DMS53 (cell line): ENCODE measurements at places on chromosomes 5 and 9.
A peak's percentile ranks its signal among the peaks of the same experiment; 100 is the strongest.

GRCh38 chr9:137128862-137129455 lies 10.0 kb upstream of the GRIN1 start:
- peak; percentile 54 for DNase-seq

- DNase-seq = no peak
Measured at GRCh38 chr9:88425538-88425950, 37.3 kb downstream of the SPIN1 start.

GRCh38 chr5:100311806-100312205 lies 223.4 kb upstream of the FAM174A start:
- DNase-seq = peak; percentile 32

DNA sequence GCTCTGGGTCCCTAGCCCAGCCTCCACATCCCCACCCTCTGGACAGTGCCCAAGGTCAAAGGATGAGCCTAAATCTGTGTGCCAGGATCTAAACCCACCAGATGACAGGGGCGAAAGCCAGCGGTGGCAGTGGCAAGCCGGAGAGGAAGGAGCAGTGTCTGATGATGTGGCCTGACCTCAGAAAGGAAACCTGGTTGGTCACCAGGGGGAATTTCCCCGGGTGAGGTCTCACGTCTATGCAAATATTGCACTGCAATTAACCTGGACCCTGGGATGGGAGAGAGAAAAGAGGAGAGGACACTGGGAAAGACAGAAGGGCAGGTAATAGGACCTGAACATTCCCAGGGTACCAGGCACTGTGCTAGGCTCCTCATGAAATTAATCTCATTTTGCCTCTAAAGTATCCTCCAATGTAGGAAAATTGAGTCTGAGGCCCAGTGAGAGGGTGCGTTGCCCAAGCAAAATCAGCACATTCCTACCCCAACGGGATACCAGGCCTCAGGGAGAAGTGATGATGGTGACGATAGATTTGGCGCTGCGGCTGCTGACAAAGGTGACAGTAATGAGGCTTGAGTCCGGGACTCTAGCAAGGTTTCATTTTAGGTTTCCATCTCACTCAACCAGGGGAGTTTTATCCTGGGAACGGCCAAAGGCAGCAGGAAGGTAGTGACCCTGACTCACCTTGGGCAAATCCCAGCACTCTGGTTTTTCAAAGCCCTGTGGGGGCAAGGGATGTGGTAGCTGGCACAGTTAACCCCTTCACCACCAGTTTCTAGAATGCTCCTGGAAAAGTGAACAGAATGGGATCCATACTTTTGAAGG lies 13.4 kb upstream of the TNIP1 start:
- no peak for DNase-seq

DNA sequence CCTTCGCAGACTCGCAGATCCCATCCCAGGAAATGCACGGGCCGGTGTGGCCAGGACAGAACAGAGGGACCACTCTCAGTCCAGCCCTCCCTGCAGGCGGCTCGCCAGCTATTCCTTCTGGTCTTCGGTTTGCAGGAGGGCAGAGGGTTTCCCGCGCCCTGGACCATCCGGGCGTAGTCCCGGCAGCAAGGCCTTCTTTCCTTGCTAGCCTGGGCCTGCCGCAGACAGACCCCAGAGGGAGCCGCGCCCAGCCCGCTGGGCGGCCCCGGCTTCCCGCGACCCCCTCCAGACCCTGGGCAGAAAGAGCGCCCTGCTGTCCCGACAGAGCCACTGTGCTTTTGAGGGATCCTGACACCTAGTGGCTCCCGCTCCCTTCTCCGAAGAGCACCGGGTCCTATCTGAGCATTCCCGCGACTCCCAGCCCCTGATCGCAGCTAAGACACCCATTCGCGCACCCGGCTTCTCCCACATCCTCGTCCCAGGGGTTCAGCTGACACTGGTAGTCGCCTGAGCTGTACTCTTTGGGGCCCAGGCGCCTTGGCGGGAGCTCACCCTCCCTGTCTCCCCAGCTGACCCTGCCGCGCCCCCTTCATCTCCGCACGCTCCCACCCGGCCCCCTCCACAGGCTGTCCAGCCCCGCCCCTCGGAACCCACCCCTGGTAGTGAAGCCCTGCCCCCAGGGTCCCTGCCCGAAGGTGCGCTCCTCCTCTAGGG lies 1.1 kb downstream of the CFAP90 start:
- DNase-seq = peak; percentile 53

DNA sequence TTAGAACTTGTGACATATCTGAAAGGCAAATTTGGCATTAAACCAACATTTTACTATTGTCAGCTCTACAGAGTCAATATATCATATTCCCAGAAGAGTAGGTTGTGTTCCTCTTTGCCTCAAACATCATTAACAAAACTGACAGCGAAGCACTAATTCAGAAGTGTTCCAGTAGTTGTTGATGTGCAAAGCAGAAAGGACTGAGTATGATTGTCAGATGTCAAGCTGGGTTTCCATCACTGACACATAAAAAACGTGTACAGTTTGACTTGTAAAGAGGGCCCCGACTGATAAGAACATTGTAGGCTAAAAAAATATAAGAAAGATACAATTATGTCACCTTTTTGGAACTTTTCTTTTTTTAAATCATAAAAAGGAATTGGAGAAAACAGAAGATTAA lies 101.5 kb upstream of the ZNF608 start:
- DNase-seq = peak; percentile 76

DNA sequence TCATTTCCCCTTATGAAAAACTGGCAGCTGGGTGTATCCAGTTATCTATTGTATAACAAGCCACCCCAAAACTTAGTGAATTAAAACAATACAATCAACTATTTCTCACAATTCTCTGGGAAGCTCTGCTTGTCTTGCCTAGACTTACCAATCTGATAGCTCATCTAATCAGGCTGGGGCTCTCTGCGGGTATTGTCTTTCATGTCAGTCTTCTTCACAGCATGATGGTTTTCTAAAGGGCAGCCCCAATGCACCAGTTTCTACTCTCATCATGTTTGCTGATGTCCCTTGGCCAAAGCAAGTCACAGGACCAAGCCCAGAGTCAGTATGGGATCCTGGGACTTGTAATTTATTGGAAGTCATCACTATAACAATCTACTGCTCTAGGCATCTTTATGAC lies 433.5 kb downstream of the KIAA0825 start:
- DNase-seq = no peak

DNA sequence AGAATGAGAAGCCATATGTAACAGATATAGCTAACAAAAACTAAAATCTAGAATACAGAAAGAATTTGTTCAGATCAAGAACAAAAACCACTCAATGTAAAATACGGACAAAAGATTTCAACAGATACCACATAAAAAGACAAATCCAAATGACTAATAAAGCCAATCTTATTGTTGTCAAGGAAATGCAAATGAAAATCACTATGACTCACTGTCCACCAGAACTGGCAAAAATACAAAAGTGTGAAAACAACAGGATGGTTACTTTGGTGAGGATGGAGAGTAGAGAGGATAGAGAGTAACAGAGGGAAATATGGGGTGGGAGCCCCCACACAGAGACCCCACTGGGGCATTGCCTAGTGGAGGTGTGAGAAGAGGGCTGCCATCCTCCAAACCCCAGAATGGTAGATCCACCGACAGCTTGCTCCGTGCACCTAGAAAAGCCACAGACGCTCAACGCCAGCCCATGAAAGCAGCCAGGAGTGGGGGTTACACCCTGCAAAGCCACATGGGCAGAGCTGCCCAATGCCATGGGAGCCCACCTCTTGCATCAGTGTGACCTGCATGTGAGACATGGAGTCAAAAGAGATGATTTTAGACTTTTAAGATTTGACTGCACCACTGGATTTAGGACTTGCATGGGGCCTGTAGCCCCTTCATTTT lies 15.2 kb upstream of the RHOBTB3 start:
- peak; percentile 55 for DNase-seq

- DNase-seq = no peak
Measured at GRCh38 chr9:136653323-136654079, 9.2 kb upstream of the EGFL7 start.

GRCh38 chr9:100083448-100084127 lies 15.2 kb downstream of the ERP44 start:
- no peak for DNase-seq

GRCh38 chr5:82259172-82259800 lies 18.9 kb downstream of the RPS23 start:
- DNase-seq = peak; percentile 48

- peak; percentile 75 for DNase-seq
Measured at GRCh38 chr9:109507421-109507838, 9.3 kb upstream of the PTPN3 start.

DNA sequence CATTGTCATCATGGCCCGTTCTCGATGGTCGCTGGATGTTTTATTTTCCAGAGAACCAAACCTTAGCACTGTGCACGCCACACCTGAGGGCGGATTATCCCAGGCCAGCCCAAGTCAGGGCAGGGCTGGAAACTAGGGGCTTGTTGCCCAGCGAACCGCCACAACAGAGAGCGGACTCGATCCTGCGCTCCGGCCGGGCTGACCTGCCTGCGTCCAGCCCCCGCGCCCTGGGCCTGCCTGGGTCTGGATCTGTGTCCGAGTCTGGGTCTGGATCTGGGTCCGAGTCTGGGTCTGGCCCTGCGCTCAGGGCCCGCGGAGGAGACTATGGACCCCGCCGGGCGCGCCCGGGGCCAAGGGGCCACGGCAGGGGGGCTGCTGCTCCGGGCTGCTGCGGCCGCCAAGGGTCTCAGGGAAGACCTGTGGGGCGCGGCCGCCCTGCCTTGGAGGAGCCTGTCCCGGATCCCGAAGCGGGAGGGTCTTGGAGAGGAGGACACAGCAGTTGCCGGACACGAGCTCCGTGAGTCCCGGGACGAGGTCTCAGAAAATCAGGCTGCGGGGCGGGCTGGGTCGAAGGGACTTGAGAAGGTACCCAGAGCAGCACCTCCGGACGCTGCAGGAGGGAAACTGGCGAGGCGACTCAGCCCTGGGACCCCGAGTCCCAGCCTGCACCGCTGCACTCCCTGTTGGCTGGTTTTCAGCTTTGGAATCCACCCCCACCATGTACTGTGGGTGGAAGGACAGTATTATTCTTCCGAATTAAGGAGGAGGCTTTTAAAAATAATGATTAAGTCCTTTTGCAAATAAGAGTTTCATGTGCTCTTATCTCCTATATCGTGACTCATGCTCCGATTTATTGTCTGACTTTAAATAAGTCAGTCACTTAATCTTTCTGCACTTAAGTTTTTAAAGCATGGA lies at the start of gene ANKDD1B:
ANKDD1B (plus strand) TSS at position 143 of the 915 bp plus-strand sequence; CDS start at position 325, 182 bp downstream.
- DNase-seq = peak; percentile 65

GRCh38 chr5:157266286-157267007 lies 524 bp downstream of the CYFIP2 start:
- DNase-seq = peak; percentile 90

DNA sequence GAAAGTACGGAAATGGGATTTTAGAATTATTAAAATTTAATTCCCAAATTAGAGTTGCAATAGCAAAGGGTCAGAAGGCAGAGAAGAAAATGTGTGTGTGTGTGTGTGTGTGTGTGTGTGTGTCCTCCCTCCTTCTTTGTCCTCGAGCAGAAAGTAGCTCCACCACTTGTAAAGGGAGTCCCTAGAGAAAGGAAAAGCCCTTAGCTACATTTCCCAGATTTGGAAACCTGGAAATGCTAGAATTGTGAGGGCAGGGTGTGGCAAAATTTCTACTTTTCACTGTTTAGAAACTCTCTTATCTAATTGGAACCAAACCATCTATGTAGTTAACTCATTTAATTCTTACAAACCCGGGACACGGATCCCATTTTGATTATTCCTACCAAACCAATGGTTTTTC lies 33.2 kb upstream of the LIFR start:
- no peak for DNase-seq

- no peak for DNase-seq
Measured at GRCh38 chr9:121237916-121238315, 30.0 kb upstream of the GSN start.

GRCh38 chr5:150490296-150490669 lies 17.6 kb upstream of the NDST1 start:
- no peak for DNase-seq

DNA sequence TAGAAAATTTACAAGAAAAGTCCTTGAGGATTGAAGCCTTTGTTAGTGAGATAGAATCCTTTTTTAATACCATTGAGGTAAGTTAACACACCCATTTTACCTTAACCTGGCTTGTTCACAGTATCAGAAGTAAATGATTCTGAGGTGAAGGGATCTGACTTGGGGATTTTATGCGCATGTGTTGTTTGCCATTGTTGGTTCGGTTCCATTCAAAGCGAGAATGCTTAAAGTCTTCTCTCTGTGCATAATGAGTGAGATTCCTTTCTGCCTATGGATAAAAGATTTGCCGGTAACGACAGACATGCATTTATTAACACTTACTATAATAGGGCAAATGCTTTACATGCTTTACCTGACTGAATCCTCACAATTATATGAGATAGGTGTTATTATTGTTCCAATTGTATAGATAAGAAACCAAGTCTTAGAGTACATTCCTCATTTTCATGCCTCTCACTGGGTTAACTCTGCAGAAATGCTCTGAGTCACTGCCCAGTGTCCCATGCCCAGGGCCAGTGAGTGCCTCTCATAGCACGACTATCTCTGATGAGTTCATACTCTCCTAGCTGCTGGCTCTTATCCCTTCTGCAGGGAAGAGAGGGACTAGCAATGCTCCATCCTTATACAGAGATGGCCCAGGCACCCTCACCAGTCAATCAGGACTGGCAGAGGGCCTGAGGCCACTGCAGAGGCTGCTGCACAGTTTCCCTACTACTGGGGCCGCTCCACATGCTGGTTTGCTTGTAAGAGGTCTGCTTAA lies 54.4 kb downstream of the CMYA5 start:
- no peak for DNase-seq

GRCh38 chr5:33343676-33344327 lies 97.0 kb upstream of the TARS1 start:
- no peak for DNase-seq

GRCh38 chr5:15844253-15844652 lies 335.3 kb downstream of the MARCHF11 start:
- DNase-seq = no peak

- DNase-seq = no peak
Measured at GRCh38 chr9:121297389-121297788, 29.4 kb downstream of the GSN start.

DNA sequence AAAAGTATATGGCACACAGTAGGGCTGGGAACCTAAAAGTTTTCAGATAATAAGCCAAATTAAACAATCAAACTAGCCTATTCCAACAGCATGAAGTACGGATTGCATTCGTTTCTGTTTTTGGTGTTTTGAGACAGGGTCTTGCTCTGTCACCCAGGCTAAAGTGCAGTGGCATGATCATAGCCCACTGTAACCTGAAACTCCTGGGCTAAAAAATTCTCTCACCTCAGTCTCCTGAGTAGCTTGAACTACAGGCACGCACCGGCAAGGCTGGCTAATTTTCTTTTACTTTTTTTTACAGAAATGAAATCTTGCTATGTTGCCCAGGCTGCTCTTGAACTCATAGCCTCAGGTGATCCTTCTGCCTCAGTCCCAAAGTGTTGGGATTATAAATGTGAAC lies 5.2 kb downstream of the RFX3 start:
- DNase-seq = no peak

DNA sequence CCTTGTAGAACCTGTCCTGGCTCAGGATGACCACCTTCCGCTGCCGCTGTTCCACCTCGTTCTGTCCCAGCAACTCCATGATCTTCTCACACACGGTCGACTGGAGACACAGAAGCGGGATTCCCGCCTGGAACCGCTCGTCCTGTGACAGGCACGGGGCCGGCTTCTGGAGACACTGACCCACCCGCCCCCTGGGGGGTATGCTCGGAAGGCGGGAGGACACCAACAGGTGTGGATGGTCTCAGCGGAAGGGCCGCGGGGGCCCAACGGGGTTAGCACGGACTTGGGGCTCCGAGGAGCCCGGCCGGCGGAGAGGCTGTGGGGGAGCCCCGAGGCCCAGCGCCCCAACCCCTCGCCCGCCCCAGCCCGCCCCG lies 530 bp downstream of the UCK1 start:
- DNase-seq = peak; percentile 80

GRCh38 chr5:106014262-106014661 lies 1656.5 kb downstream of the EFNA5 start:
- no peak for DNase-seq
